ENCODE measurements at places on chromosomes 6 and 20.
A peak's percentile ranks its signal among the peaks of the same experiment; 100 is the strongest.

- DNase-seq = no peak
Measured at GRCh38 chr6:100457311-100457990, 7.3 kb downstream of the SIM1 start.

- peak; percentile 26 for DNase-seq
Measured at GRCh38 chr6:109349419-109349987, 32.8 kb downstream of the CD164 start.

GRCh38 chr6:109458774-109459531, 3.4 kb upstream of the MICAL1 start:
- DNase-seq = no peak

GRCh38 chr6:165081944-165082532, 227.4 kb downstream of the C6orf118 start:
- no peak for DNase-seq

- DNase-seq = no peak
Measured at GRCh38 chr20:5046656-5047339, 45.5 kb upstream of the SLC23A2 start.

Data from fibroblast of skin of left biceps (primary cell).